NCI-H187 treated with DMSO at 0.1 percent for 48 hours (cell line): ENCODE measurements at places on chromosomes 7 and 10.

DNA sequence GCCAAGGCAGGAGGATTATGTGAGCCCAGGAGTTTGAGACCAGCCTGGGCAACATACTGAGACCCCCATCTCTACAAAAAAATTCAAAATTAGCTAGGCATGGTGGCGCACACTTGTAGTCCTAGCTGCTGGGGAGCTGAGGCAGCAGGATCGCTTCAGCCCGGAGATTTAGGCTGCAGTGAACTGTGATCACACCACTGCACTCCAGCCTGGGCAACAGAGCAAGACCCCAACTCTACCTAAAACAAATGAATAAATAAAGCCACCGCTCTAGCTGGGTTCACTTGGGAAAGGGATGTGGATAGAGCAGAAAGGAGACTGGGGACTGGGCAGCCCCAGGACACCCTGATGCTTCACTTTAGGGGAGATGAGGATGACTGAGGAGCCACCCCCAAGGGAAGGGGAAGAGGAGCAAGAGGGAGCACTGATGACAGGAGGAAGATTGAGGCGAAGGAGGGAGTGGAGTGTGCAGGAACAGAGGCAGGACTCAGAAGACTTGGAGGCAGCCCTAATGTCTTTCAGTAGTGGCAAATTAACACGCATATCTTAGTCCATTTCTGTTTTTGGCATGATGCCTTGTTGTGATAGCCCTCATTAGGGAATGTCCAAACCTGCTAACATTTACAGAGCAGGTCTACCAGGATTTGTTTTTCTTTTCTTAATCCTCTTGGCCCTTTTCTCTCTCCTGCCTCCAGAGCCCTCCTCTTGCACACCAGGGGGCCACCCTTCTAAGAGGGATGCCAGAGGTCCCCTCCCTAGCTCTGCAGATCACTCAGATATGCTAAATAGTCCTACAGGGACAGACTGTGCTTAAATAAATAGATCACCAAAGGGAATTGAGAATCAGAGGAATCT, 88.3 kb downstream of the C10orf105 start:
- no peak for DNase-seq

DNA sequence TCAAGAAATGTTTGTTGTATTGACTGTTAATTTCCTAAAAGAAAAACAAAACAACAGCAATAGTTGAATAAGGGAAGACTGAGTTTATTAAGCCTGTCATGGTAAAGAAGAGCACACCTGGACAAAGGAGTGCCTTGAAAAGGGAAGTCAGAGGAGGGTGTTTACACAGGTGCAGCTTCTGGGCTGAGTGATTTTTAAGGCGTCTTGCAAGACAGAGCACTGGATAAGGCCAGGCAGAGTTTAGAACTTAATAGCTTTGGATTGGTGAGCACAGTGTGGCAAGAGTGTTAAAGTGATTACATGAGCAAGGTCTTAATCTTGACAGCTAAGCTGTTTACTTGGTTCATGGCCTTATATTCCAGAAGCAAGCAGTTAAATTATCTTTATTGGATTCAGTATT, 423.2 kb downstream of the CNTNAP2 start:
- no peak for DNase-seq

DNA sequence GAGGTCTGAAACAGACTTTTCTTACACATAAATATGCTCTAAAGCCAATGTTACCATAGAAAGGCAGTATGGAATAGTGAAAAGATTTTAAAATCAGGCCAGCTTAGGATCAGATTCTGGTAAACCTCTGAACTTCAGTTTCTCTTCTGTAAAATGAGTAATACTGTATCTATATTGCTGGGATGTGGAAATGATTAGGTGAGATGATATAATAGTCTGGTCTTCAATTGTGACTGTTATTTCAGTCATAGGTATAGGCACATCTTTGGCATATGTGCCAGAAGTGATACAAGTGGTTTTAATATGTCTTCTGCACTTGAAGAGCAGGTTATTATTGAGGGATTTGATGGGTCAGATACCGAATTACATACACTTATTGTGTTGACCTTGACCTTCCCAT, 7.2 kb downstream of the ZNF277 start:
- DNase-seq = no peak

DNA sequence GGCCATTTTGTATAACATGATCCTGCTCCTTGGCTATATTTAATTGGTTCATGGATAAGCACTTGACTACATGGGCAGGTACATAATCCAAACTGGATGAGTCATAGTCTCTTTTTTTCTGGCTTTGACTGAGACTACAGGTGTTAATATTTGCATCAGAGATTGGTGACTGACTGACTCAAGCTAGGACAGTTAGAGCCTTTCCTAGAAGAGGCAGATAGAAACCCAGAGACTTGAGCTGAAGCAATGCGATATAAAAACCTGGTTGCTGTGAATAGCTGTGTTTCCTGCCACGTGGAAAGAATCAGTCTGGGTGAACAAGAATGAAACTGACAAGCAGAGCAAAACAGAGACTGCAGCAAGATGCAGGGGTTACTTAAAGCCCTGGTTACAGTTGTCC, 81.0 kb downstream of the SAMD9 start:
- no peak for DNase-seq

- no peak for DNase-seq
These were observed 30.0 kb downstream of the NET1 start for GRCh38 chr10:5442065-5442989.

- no peak for DNase-seq
These were observed 71.7 kb upstream of the TPK1 start for GRCh38 chr7:144907577-144907976.

GRCh38 chr10:46523962-46524471, 32.4 kb downstream of the GPRIN2 start:
- DNase-seq = no peak

DNA sequence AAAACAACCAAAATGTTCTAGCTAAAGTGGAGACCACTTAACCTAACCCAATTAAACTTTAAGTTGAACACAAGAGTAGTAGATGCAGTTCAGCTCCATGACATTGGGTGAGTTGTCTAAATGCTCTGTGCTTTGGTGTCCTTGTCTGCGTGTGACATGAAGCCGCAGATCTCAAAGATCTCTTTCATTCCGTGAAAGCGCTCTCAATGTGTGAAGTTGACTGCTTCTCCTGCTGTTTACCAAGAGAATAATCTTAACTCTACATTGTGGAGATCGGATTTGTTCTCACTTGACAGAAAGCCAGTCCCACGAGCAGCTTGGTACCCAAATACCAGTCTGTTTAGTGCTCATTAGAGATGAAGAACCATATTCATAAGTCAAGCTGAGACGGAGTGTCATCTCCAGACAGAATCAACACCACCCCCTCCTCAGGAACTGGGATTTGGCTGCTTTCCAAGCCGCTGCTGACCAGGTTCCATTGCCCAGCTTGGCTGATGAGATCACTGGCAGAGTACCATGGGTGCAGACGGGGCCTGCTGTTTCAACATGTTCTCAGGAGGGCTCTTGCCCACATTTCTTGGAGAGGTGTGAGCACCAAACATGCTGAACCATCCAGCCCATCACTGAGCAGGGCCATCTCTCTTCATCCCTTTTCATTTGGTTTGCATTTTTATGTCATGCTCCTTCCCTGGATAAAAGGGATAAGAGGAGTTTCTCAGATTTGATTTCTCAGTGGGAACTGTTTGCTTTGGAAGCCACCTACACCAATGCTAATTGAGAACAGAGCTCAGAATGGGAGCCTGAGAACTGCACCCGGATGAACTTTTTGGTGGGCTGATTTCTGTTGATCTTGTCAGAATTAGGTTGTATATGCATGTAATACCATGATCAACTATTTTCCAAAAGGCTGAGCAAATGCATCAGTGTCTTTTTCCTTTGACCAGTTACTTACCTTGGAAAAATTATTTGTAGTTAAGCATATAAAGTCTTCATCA, 95.8 kb upstream of the AGBL3 start:
- DNase-seq = no peak

DNA sequence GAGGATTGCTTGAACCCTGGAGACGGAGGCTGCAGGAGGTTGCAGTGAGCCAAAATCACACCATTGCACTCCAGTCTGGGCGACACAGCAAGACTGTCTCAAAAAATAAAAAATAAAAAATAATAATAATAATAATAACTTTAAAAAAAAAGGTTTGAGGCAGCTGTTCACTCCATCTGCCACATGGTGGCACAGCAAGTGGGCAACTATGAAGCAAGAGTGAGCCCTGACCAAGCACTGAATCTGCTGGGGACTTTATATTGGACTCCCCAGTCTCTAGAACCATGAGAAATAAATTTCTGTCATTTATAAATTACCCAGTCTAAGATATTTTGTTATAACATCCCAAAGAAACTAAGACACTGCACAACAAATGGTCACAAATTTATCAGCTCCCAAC, 14.6 kb upstream of the BRI3 start:
- no peak for DNase-seq

DNA sequence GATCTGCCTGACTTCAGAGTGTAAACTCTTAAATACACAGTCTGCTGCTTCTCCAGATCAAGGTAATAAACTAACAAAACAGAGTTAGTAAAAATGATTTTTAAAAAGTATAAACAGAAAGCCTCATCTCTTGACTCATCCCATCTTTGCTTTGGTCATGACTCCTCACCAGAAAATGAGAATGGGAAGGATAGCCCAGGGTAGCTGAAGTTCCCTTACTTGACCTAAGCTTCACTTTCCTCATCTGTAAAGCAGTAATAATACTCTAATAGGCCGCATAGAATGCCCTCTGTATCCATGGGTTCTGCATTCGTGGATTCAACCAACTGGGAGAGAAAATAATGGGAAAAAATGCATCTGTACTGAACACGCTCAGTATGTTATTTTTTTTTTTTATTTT, 11.3 kb upstream of the SLC25A28 start:
- no peak for DNase-seq

GRCh38 chr7:553636-554111, 34.0 kb upstream of the PDGFA start:
- DNase-seq = no peak

GRCh38 chr10:96509017-96509641, 4.6 kb downstream of the TLL2 start:
- no peak for DNase-seq

GRCh38 chr7:46764100-46764936, 817.6 kb downstream of the TNS3 start:
- DNase-seq = no peak

- no peak for DNase-seq
These were observed 90.1 kb upstream of the PIK3CG start for GRCh38 chr7:106774768-106775551.

DNA sequence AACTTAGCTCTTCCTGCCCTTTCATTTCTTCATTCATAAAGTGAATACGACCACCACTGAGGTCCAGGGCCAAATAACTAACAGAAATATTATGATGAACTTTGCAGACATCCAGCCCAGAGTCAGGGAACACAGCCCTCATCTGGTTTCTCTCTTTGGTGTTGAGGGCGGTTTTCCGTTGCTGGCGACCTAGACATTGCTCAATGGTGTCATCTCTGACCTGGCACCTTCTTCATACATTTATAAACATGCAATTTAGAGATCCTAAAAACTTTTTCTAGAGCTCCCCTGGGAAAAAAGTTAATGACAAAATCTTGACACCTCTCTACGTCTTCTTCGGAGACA, 324 bp upstream of the TET1 start:
- DNase-seq = no peak

DNA sequence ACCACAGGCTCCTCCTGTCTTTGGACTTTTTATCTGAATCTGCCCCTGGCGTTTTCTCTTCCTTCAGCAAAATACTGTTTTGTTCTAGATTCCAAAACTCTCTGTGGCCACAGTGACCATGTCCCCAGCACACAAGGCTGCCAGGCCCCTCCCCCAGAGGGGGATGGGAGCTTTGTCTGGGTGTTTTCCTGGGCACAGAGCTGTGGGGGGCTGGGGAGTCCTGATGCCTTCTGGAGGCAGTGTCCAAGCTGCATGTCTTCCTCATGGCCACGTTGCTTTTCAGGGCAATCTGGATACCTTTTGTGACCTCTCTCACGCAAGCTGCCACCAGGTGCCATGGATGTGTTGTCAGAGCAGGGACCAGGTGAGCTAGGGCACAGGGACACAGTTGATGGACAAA, 26.2 kb downstream of the ANTXRL start:
- DNase-seq = no peak

GRCh38 chr7:36155811-36156361, 2.8 kb downstream of the EEPD1 start:
- no peak for DNase-seq

DNA sequence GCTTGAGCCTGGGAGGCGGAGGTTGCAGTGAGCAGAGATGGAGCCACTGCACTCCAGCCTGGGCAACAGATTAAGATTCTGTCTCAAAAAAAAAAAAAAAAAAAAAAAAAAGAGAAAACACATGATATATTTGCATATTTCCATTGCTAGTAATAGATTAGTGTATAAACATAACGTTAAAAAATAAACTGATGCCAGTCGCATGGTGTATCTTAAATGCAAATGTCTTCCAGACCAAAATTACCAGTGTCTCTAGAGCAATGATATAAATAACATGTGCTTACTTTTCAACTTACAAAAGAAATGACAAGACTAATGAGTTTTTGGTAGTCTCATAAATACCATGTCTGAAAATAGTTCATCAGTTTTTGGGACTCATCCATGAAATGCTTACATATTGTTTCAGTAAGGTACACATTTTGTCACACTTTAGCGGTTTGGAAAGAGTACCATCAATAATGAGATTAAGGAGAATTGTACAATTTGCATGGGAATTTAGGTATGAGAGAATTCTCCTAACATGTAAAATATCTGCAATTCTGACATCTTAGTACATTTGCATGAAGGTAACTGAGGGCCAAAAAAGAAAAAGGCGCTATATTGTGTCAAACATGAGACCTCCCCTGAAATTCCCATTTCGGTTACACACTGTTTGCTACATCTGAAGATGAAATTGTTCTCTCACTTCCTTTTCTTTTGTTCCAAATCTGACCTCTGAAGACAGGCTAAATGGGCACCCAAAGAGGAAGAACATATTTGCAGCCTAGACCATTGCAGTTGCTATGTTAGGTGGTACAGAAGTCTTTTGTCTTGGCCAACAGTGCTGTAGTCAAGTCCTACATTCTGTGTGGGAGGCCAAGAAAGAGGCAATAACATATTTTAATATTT, 51.5 kb upstream of the PIP4K2A start:
- DNase-seq = no peak

DNA sequence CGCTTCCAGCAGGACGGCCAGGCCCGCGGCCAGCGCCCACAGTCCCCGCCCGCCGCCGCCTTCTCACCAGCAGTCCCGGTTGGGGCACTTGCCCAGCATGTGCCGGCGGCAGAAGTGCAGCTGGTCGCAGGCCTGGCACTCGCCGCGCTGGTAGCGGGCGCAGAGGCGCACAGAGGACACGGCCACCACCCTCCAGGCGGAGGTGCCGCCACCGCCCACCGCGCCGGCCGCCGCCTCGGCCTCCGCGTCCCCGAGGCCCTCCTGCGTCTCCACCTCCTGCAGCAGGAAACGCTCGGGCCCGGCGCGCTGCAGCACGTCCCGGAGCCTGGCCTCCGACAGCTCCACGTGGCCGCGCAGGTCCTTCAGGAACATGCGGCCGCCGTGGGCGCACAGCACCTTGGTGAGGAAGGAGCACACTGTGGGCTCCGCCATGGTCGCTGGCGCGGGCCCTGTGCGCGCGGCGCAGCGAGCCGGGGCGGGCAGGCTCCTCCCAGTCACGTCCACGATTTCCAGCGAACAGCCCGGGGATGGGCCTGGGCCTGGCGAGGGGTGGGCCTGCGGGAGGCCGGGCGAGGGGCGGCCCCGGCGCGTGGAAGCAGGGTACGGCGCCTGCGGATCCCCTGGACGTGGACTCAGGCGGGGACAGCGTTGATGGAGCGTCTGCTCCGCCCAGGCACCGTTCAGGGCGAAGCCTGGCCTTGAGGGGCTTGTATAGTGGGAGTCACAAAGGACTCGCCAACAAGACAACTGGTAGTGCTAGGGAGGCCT, at the start of gene ZC3HAV1L:
Gene ZC3HAV1L (minus strand): TSS at position 457 of the 768 bp plus-strand sequence. CDS start 25 bp downstream, at position 432.
- DNase-seq = no peak
